ENCODE measurements at places on chromosomes 7 and 10.

- no peaks in the 10 kb centered on the region for H3K4me1 ChIP-seq
- DNase-seq, result no peak
- H3K4me3 ChIP-seq, result no peak overlapping the region
- no peaks in the 10 kb centered on the region for H3K27me3 ChIP-seq
Measured at GRCh38 chr10:71068861-71069271, 143.5 kb upstream of the UNC5B start.

DNA sequence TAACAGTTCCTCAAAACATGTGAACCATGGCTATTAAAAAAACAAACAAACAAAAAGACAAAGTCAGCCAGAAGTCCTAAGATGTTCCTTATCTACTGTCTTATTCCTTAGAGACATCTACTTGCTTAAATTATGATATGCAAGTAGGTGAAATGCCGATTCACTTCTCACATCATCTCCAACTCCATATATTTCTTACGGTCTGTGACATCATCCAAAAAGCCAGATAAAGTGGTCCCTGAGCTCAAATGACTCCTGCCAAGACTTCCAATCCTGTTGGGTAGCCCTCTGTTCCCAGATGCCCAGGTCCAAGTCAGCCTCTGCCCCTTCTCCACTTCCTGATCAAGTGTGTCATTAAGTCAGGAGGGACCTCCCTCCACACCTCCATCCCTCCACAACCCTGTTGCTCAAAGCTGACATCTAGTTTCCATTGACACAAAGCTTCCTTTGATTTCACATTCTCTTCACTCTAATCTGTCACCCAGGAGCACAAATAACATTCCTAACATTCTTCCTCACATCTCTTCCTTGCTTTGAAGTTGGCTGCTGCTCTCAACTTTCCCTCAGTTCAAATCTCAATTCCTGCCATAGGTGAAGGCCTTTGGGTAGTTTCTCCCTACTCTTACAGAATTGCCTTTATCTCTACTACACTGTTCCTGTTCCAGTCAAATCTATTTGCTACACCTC lies 56.1 kb upstream of the PDLIM1 start:
- no peak overlapping the region for H3K4me3 ChIP-seq
- H3K27ac ChIP-seq, result no peak overlapping the region
- no peaks in the 10 kb centered on the region for H3K4me1 ChIP-seq
- H3K36me3 ChIP-seq, result no peaks in the 10 kb centered on the region

DNA sequence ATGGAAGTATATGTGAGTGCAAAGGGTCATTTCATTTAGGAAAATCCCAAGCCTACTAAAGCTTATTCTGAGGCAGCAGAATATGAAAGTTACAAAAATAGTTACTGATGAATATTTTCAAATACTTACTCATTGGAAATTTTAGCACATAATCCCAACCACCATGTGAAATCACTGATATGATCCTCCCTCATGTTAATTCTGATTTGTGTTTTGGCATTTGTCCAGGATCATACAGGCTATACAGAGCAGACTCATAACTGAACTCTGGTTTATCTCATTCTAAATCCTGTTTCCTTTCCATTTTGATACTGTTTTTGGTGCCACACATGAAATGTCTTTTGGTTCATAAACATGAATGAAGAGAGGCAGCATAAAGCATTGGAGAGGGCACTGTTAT lies 3.4 kb upstream of the FAM24B start:
- H3K27ac ChIP-seq, result no peak overlapping the region
- H3K4me3 ChIP-seq, result no peak overlapping the region
- no peaks in the 10 kb centered on the region for H3K27me3 ChIP-seq
- no peak for DNase-seq
- peaks cover 14% of the 10 kb centered on the region for H3K4me1 ChIP-seq
- H3K36me3 ChIP-seq, result no peaks in the 10 kb centered on the region

GRCh38 chr7:2713370-2713769 lies 25.4 kb downstream of the AMZ1 start:
- H3K27ac ChIP-seq, result no peak overlapping the region
- DNase-seq, result no peak
- peaks cover 60% of the 10 kb centered on the region for H3K4me1 ChIP-seq
- H3K4me3 ChIP-seq, result no peak overlapping the region
- no peaks in the 10 kb centered on the region for H3K27me3 ChIP-seq

DNA sequence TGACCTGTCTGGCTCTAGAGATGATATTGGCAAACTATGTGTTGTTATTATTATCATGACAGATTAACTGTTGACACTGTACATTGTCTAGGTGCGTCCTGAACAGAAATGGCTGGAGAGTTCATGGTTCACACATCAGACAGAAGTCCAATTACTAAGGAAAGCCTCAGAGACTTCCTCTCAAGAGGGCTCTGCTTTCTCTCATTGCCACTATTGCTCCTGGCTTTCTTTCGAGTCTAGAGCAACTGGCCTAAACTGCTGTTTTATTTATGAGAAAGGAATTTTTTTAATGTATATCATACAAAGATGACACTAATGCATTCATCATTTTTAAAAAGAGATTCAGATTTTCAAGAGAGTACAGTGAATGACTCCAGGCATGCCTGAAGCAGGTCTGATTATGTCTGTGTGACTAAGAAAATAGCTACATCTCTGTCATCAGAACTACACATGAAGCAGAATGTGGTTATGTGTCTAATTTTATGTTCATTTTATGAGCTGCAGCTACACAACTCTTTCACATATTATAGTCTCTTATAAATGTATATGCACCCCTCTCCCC lies 30.4 kb downstream of the NRCAM start:
- no peaks in the 10 kb centered on the region for H3K4me1 ChIP-seq
- H3K27me3 ChIP-seq, result no peaks in the 10 kb centered on the region
- no peaks in the 10 kb centered on the region for H3K36me3 ChIP-seq

DNA sequence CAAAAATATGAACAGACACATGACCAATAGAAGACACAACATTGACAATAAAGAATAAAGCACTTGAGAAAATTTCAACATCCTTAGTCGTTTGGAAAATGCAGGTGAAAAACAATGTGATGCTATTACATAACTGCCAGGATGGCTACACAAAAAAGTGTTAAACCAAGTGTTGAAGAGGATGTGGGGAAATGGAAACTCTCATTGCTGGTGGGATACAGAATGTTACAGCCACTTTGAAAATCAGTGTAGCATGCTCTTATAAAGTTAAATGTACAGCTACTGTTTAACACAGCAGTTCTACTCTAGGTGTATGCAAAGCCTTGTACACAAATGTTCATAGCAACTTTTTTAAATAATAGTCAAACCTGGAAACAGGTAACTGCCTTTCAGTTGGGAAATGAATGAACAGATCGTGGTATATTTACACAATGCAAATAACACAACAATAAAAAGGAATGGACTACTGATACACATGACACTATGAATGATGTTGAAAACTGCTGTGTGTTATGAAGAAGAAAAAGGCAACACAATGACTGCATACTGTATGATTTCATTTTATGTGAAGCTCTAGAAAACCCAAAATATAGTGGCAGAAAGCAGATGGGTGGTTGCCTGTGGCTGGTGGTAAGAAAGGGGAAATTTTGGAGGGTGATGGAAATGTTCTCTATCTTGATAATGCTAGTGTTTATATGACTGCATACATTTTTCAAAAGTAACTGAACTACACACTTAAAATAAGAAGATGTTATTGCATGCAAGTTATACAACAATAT lies 102.2 kb upstream of the VIPR2 start:
- no peaks in the 10 kb centered on the region for H3K4me1 ChIP-seq
- H3K4me3 ChIP-seq, result no peak overlapping the region
- no peaks in the 10 kb centered on the region for H3K36me3 ChIP-seq
- DNase-seq, result no peak

- DNase-seq, result no peak
- peak overlapping the region; percentile 97 for H3K4me3 ChIP-seq
- peaks cover 13% of the 10 kb centered on the region for H3K4me1 ChIP-seq
- H3K27ac ChIP-seq, result peak overlapping the region; percentile 79
- H3K36me3 ChIP-seq, result no peaks in the 10 kb centered on the region
- no peaks in the 10 kb centered on the region for H3K27me3 ChIP-seq
Measured at GRCh38 chr10:119177708-119178371, 772 bp downstream of the PRDX3 start.

- H3K4me1 ChIP-seq, result no peaks in the 10 kb centered on the region
- H3K27me3 ChIP-seq, result no peaks in the 10 kb centered on the region
- H3K4me3 ChIP-seq, result no peak overlapping the region
- no peak overlapping the region for H3K27ac ChIP-seq
- H3K36me3 ChIP-seq, result no peaks in the 10 kb centered on the region
Measured at GRCh38 chr10:24382979-24383663, 174.2 kb downstream of the KIAA1217 start.

DNA sequence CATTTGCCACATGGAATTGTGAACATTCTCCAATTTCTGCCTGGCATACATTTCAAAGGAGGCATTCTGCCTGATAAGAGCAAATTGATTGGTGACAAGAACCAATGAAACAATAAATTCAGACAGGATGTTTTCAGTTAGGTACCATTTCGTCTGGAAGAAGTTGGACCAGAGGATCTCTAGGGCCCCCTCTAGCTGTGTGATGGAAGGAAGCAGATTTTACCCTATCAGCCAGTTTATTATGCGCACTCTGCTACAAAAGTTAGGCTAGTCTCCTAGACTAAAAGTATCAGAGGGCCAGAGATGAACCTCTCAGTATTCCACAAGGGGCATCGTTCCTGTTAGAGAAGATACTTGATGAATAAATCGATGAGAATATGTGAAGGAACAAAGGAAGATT lies 118.0 kb downstream of the BUB3 start:
- no peak overlapping the region for H3K27ac ChIP-seq
- H3K36me3 ChIP-seq, result no peaks in the 10 kb centered on the region
- no peak for DNase-seq

DNA sequence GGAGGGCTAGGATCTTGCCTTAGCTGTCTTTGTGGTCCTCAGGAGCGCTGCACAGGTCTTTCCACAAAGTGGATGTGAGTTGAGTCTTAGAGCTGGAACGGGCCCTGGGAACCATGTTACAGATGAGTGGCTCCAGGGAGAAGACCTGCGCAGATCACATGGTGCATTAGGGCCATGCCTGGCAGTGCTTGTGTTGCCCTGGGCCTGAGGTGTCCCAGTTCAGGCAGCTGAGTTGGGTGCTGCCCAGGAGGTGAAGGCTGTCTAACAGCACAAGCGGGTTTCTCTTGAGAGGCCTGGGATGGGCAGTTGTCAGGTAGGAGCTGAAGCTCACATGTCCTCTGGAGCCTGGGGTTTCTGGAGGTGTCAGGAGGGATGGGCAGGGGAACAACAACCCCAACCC lies 33.7 kb upstream of the ANKRD2 start:
- no peak overlapping the region for H3K27ac ChIP-seq
- no peak overlapping the region for H3K4me3 ChIP-seq
- no peaks in the 10 kb centered on the region for H3K27me3 ChIP-seq
- no peak for DNase-seq
- H3K36me3 ChIP-seq, result no peaks in the 10 kb centered on the region

DNA sequence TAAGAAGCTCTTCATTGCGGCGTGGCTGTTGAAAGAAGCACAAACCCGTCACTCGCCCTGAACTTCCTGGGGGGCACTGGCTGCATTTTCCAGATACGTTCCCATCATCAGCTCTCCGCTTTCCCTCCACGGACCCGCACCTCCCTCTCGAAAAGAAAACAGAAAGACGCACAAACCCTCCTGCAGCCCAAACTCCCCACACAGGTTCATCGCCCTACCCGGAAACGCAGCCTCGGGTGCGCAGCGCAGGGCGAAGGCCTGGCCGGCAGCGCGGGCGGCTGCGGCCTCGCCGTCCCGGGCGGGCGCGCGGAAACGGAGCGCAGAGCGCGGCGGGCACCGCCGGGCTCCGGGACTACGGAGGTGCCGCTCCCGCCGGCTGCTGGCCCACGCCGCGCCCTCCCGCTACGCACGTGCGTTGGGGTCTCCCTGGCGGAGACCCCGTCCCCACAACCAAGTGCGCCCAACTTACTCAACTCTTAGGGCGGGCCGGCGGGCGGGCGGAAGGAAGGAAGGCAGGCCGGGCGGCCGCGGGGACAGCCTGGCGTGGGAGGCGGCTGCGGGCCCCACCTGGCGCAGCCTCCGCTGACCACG lies 822 bp downstream of the ZNF800 start:
- H3K27me3 ChIP-seq, result no peaks in the 10 kb centered on the region
- H3K4me3 ChIP-seq, result peak overlapping the region; percentile 96
- peak; percentile 46 for DNase-seq
- H3K27ac ChIP-seq, result peak overlapping the region; percentile 91
- peaks cover 6% of the 10 kb centered on the region for H3K36me3 ChIP-seq
- peaks cover 49% of the 10 kb centered on the region for H3K4me1 ChIP-seq

- H3K4me3 ChIP-seq, result no peak overlapping the region
- H3K27me3 ChIP-seq, result no peaks in the 10 kb centered on the region
- no peak for DNase-seq
- no peaks in the 10 kb centered on the region for H3K36me3 ChIP-seq
Measured at GRCh38 chr10:23461557-23461956, 22.7 kb downstream of the OTUD1 start.

- peak overlapping the region; percentile 97 for H3K27ac ChIP-seq
- DNase-seq, result peak; percentile 7
- peaks cover 5% of the 10 kb centered on the region for H3K36me3 ChIP-seq
- peaks cover 12% of the 10 kb centered on the region for H3K4me1 ChIP-seq
Measured at GRCh38 chr7:12210179-12211053, 678 bp upstream of the TMEM106B start.

DNA sequence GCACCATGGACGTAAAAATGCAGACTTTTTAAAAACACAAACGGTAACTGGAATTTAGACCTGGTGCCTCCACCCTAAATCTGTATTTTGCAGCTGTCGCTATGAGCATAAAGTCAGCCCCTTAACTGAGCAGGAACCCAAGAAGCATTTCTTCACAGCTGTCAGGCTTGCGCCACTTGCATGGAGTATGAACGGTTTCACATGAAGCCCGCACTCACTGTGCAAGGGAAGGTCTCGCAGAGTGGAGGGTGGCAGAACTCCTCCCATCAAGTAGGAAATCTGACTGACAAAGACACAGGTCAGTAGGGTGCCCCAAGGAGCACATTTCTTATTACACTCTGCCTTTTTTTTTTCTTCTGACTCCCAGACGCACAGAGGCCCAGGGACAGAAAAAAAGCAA lies 58.5 kb downstream of the ELMO1 start:
- no peak for DNase-seq
- no peak overlapping the region for H3K27ac ChIP-seq
- no peak overlapping the region for H3K4me3 ChIP-seq
- no peaks in the 10 kb centered on the region for H3K4me1 ChIP-seq
- no peaks in the 10 kb centered on the region for H3K36me3 ChIP-seq

GRCh38 chr7:94313926-94314325 lies 80.8 kb upstream of the COL1A2 start:
- H3K27me3 ChIP-seq, result no peaks in the 10 kb centered on the region
- DNase-seq, result no peak
- no peaks in the 10 kb centered on the region for H3K4me1 ChIP-seq

All from naive thymus-derived CD4-positive, alpha-beta T cell (primary cell).